Hematopoietic multipotent progenitor cell treated with erythropoietin and hydrocortisone succinate and interleukin-3 and kit ligand, for 17 days (in vitro differentiated cells): ENCODE measurements at places on chromosomes 3 and 15.

DNA sequence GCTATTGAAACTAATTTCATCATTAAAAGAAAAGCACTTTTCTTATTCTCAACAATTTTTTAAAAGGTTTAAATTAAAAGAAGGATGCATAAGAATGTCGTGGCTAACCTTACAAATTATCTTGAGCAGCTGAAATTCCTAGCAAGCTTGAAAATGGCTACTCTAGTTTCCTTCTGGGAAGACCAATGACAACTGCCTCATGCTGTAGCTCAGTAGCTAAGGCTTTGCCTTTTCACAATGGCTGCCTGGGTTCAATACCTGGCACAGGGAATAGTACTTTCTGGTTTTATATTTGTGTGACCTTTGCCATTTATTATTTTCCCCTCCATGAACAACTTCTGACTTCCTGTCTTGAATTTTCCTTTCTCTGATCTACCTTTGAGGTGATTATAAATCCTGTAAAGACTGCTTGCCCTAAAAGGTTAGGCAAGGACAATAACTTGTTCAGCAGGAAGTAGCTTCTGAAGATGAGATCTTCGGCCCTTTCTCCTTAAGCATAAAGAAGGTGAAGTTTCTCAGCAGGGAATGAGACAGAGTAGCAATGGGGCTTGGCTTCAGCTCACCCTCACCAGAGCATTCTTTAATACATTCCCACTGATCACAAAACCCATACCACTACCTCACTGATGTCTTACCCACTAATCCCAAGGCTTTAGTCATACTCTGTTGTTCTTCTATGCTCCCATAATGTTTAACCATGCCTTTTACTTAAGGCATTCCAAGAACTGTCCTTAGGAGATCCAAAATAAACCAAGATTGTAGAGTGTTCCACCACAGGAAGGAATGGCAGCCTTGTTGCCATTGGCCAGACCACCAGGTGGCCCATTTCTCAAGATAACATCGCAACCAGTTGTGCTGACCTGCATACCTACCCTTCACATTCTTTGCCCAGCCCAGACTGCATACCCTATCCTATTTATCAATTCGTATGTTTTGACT lies 276.8 kb downstream of the ULK4 start:
- DNase-seq = no peak

DNA sequence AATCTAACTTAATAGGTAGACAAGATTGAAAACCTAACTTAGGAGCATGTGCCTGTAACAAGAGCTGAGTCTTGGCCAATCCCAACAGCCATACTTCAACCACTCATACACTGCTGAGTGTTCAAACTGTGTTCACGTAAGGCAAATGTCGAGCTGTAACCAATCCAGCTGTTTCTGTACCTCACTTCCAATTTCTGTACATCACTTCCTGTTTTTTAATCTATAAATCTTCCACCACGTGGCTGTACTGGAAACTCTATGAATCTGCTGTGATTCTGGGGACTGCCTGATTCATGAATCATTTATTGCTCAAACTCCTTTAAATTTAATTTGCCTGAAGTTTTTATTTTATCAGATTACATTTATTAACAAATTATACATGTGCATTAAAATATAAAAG lies 44.6 kb upstream of the NEDD4 start:
- DNase-seq = no peak

DNA sequence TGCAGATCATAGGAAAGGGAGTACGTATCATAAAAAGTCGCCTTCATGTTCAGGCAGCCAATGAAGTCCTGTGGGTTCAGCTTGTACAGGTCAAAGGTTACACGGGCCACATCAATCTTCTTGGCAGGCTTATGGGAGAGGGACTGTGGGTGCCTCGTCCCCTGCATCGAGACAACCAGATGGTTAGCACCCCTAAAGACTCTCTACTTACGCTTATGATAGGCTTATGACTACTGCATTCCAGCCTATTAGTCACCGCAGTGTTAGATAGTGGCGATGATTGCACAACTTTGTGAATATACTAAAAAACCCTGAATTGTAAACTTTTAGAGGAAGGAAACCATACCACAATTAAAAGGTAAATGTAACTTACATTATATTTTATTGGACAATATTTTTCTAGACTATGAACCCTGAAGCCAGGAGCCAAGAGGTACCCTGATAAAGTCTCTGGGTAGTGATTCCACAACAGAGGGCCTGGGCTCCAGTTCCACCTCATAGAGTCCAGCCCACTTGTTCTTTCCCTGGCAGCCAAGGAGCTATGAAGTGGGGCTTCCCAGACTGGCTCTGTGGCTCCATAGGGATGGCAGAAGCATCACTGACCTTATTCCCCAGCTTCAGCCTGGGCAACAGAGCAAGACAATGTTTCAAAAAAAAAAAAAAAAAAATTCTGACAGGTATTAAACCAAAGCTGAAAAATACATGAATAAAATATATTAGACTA lies 2.5 kb upstream of the FANCD2 start:
- DNase-seq = peak; percentile 43

- no peak for DNase-seq
These were observed 66.7 kb downstream of the TRANK1 start for GRCh38 chr3:36877930-36878685.

DNA sequence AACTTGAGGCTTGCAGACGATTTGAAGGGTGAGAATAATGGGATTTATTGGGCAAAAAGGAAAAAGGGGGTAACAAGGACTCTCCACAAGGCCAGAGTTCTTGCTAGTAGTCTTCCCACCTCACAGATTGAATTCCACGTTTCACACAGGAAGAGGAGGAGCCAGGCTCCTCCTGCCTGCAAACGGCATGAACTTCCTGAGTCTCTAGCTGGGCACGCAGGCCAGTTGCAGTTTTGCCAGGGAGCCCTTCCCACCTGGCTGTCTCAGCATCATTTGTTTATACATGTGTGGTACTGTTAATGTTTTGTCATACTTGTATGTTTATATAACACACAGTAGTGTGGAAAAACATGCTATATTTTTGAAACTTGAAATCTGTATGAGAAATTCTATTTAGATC lies 155.0 kb downstream of the NLGN1 start:
- no peak for DNase-seq

DNA sequence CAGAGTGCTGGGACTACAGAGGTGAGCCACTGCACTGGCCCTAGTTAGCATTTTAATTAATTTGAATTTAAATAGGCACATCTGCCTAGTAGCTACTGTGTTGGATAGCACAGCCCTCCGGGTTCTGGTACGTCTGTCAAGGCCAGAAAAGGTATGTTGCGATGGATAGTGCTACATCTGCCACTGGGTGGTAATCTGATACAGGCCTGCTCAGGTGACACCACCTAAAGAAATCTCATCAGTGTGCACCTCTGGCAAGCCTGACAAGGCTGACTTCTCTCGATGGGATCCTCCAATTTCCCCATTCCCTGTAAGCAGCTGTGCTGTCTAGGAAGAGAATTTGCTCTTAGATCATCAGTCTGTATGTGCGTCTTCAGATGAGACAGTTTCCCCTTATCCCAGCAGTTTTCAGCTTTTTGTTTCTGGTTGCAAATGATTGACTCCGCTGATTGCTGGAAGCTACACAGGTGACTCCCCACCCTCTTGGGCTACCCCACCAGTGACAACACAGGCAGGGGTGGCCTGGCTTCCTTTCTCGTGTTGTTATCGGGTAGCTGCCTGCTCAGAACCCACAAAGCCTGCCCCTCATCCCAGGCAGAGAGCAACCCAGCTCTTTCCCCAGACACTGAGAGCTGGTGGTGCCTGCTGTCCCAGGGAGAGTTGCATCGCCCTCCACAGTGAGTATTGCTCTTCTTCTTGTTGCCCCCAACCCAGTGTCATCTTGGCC lies at the start of gene CCR9:
Gene CCR9 (plus strand): TSS at position 565 of the 727 bp plus-strand sequence. CDS start 8,391 bp downstream, outside the sequence.
- no peak for DNase-seq

DNA sequence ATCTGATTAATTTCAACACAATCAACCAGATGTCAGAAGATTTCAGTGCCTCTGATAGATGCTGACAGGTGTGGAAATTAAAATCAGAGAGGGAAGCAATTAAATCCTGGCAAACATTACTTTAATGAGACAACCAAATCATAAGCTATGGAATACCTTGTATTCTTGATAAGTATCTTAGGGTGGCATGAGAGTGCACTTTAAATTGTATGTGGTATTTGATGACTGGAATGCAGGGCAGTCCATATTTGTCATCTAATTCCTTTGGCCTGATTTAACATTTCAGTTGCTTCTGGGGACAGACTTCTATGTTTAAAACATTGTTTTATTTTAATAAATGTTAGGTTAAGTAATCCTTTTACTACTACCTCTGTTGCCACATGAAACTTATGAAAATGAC lies 184.1 kb downstream of the LPP start:
- no peak for DNase-seq

- DNase-seq = no peak
These were observed 8.1 kb upstream of the OR5K1 start for GRCh38 chr3:98454929-98455328.

DNA sequence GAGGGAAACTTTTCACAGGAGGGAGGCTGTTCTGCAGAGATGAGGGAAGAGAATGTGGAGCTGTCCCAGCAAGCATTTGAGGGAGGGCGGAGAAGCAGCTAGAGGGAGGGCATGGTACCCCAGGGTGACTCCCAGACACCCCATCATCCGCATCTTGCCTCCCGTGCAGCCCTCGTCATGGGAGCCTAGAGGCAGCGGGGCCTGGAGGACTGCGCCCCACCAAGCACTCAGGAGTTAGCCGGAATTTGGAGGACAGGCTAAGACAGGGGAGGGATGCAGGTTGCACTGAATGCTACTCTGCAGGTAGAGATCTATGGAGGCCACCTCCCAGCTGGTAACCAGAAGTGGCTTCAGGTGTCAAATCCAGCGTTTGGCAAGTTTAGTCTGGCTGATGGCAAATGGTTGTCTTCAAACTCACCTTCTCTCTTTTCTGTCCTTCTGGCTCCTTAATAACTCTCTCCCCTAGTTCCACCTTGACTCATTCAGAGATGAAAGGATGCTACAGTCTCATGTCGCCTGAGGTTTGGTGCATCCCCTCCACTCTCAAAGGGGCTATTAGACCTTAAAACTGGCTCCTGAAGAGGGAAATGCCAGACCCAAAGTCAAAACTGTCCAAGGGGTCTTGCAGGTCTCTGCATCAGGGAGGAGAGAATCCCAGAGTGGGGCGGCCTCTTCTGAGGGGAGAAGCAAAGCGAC lies 155.9 kb upstream of the TLE3 start:
- DNase-seq = no peak

- DNase-seq = no peak
These were observed 279.0 kb downstream of the MFSD1 start for GRCh38 chr3:159080821-159081220.

DNA sequence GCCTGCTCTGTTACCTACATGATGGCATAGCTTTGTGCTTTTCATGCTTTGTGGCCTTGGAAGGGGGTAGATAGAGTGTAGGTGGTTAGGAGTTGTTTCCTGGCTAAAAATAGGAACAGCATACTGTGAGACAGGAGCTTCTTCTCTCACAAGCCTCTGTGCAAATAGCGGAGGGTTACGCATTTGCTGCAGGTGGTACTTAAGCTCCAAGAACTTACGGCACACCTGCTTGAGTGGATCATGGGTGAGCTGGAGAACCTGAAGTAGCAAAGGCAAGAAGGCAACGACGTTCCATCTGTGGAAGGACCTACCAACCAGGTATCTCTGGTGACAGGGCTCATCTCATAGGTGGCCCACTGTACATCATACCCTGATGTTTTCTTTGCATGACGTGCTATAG lies 66.0 kb downstream of the ST6GAL1 start:
- no peak for DNase-seq

- DNase-seq = no peak
These were observed 91.5 kb upstream of the ADAMTS17 start for GRCh38 chr15:100433304-100433703.

DNA sequence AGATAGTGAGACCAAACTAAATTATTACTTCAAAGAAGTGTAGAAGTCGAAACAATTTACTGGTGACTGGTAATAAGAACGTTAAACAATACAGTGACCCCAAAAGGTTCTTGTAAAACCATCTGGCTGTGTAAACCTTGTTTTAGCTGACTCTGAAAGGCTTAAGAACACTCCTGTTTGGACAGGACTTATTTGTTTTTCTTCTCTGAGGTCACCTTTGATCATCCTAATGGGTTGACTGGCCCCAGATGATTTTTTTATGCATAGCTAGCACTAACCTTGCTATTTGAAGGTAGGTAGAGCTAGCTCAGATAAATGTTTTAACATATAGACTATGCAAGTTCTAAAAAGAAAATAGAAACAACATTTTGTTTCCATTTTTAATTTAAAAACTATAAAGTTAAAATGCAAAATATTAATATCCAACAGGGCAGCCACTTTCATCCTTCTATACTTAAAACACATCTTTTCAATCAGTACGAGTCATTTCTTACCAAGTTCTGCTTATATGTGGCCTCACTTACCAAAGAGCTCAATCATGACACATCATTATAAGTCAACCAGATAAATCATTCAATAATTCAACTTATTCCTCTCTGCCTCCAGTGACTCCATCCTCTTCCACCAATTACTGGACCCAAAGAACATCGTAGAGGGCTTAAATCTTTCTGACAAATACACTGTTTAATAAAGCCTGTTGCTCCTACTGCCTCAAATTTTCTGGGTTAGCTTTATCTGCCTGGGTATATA lies 158.8 kb downstream of the SSR3 start:
- no peak for DNase-seq
